ENCODE measurements at places on chromosomes 13 and 19.

DNA sequence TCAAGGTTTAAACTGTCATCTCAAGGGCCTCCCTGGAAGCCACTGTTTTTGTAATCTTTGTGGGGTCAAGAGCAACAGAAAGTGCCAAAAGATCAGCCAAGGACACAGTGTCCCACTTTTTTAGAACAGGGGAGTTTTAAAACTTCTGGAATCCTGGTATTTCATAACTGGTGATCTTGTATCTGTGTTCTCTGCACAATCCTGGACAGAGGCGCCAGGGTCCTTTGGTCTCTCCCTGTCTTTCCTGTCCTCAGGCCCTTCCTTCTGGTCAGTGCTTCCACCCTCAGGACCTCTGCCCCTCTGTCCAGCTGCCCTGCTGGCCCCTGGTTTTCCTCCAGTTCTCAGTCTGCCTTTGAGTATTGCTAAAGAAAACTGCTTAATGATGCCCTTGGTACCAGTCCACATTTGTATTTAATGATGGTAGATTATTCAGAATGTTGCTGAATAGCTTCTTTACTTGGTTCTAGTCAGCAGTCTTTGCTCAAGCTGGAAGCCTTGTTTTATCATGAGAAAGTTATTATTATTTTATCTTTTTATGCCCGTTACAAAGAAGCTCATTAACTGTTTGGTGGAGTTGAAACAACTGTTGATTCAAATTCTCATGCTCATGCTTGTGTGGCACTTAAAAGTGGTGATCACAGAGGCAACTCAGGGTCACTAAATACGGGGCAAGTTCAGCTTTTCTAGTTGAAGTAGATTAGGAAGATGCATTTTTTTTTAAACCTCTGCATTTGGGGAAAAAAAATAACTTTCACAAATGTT lies 47.5 kb downstream of the WASF3 start:
- no peak for DNase-seq

DNA sequence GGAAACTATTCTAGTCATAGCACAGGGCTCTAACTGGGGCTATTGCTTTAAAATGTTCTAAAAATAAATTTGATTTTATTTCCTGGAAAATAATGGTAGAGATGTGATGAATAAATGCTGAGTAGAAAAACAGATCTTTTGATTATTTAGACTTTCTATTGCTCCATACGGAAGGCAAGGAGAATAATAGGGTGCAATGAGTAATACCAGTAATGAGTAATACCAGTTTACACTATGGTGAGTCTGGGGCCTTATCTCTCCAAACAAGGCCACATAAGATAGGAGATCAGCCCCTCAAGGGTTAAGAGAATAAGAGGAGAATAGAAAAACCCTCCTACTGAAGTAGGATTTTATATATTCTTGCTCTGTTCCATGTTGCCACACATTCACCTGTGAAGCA lies 390.4 kb downstream of the KLF5 start:
- DNase-seq, result no peak

DNA sequence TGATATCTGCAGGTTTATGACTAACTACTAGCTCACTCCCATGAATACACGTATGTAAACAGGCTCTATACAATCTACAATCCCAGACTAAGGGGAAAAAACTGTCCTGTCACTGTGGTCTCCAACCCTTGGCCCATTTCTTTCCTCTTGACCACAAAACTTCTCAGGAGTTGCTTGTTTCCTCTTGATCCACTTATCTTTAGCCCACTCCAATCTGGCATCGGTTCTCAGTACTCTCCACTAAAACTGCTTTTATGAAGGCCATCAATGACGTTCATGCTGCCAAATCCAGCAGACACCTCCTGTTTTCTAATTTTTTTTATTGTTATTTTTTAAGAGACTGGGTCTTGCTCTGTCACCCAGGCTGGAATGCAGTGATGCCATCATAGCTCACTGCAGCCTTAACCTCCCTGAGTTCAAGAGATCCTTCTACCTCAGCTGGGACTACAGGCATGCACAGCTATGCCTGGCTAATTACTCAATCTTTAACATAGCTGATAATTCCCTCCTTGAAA lies 31.9 kb upstream of the USPL1 start:
- no peak for DNase-seq

DNA sequence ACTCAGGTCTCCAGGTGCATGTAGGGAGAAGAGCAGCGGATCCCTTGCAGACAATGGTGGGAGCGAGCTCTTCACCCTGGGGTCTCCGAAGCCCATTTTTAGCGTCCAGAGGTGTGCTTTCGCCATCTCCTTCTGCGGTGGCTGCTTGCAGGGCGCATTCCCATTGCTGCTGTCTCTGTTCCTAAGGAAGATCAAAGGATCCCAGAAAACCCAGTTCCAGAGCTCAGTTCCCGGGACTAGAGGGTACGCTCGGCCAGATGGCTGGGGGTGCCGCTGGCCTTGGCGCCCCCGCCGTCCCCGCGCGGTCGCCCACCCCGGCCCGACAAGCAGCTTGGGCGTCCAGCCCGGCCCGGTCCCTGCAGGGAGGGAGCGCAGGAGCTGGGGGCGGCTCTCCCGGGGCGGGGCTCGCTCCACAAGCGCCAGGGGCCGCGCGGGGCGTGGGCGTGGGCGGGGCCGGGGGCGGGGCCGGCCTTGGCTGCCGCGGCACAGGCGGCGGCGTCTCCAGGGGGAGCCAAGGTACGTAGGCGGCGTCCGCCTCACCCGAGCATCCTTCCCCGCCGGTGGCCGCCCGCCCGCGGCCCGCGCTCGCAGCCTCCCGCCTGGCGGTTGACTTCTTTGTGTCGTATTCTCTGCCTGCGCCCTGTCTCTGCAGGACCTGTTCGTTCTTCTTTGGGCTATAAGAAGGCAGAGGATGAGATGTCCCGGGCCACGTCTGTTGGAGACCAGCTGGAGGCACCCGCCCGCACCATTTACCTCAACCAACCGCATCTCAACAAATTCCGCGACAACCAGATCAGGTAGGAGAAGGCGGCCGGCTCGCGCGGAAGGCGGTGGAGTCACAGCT lies 96.8 kb downstream of the ATP8A2 start:
- DNase-seq, result peak; percentile 39

GRCh38 chr13:25948910-25949309 lies 102.9 kb downstream of the SHISA2 start:
- no peak for DNase-seq

- no peak for DNase-seq
Observed at GRCh38 chr19:1851654-1852580, 3.6 kb upstream of the REXO1 start.

DNA sequence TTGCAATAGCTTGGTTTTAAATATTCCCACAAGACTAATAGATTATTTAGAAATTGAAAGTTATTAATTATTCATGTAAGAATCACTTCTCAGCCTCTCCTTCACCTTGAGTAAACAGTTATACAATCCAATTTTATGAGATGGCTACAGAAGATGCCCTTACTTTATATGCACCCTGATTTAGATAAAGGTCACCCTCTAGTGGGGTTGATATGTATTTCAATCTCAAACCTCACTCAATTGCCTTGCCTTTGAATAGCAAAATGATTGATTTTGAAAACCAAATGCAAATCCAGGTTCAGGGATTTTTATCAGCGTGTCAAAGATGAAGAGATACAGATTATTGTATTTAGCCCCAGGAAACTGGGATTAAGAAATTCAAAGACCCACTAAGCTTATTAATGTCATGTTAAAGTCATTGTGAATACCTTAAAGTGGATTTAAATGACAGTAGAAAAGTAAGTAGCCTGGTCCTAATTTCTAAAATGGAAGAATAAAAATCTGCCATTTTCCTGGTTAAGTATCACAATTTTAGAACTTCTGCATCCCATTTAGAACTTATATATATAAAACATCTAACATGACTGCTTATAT lies 305.1 kb downstream of the ITGBL1 start:
- DNase-seq, result peak; percentile 30
